Type B pancreatic cell (in vitro differentiated cells): ENCODE measurements at places on chromosomes 2 and 18. TPM values are rescaled to one million over a fixed set of nuclear protein-coding genes. Genes with fewer than 3 reads are reported as not detected.
A peak's percentile ranks its signal among the peaks of the same experiment; 100 is the strongest.

HRH4 gene
- total RNA-seq = 0.24 TPM in 1 of 2 replicates, not detected in the other

NPHP1 gene
- 2.9 and 8.2 TPM in 2 replicates for total RNA-seq

TRIM43B gene
- not detected in 2 replicates for total RNA-seq

SRD5A2 gene
- 0.26 TPM in 1 of 2 replicates, not detected in the other for total RNA-seq

WDFY1 gene
- total RNA-seq = 38.2 and 45.5 TPM in 2 replicates

MYO1B gene
- 46.7 and 67.7 TPM in 2 replicates for total RNA-seq

SERPINB13 gene
- 3.7 and 5.9 TPM in 2 replicates for total RNA-seq

SMCHD1 gene
- total RNA-seq = 40.1 and 56.5 TPM in 2 replicates

C2orf66 gene
- 0.29 TPM in 1 of 2 replicates, not detected in the other for total RNA-seq

AGXT gene
- 0.51 and 1.00 TPM in 2 replicates for total RNA-seq

CIAO1 gene
- 68.9 and 69.7 TPM in 2 replicates for total RNA-seq

KLHL30 gene
- total RNA-seq = 0.07 TPM in 1 of 2 replicates, not detected in the other

CNTNAP5 gene
- total RNA-seq = 3.3 and 5.0 TPM in 2 replicates

- H3K27ac ChIP-seq = no peak overlapping the region
- H3K27me3 ChIP-seq = no peaks in the 10 kb centered on the region
- peaks cover 20% of the 10 kb centered on the region for H3K4me1 ChIP-seq
Measured at GRCh38 chr2:128498589-128498988, 179.9 kb upstream of the HS6ST1 start.

- peaks cover 4% of the 10 kb centered on the region for H3K27me3 ChIP-seq
- no peaks in the 10 kb centered on the region for H3K36me3 ChIP-seq
- H3K4me1 ChIP-seq = peaks cover 5% of the 10 kb centered on the region
- no peak overlapping the region for H3K4me3 ChIP-seq
- H3K27ac ChIP-seq = no peak overlapping the region
Measured at GRCh38 chr2:45125232-45125631, 116.0 kb upstream of the SIX2 start.

DNA sequence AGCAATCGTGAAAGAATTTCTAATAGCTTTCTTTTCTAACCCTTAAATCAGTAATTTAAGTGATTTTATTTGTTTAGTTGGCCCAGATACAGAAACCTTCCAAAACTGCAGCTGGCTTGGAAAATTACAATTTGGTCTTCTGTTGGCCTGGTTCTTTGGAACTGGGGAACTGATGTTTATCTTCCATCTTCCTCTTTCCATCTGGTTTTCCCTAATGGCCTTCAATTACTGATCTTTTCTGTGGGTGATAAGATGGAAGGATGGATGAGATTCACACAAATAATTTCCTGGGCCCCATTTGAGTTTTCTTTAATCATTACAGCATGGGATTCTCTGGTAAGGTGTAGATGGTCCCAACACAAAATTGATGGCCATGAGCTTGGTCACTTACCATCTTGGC is 106.5 kb upstream of the CHRNA1 start:
- H3K27ac ChIP-seq = no peak overlapping the region
- no peaks in the 10 kb centered on the region for H3K27me3 ChIP-seq
- H3K36me3 ChIP-seq = peaks cover 16% of the 10 kb centered on the region
- peaks cover 14% of the 10 kb centered on the region for H3K4me1 ChIP-seq
- no peak overlapping the region for H3K4me3 ChIP-seq
- no peak for DNase-seq

- peaks cover 19% of the 10 kb centered on the region for H3K4me1 ChIP-seq
- H3K27ac ChIP-seq = no peak overlapping the region
- H3K4me3 ChIP-seq = no peak overlapping the region
- H3K36me3 ChIP-seq = no peaks in the 10 kb centered on the region
- H3K27me3 ChIP-seq = no peaks in the 10 kb centered on the region
- no peak for DNase-seq
Measured at GRCh38 chr2:172863341-172863740, 127.7 kb downstream of the RAPGEF4 start.

- no peak for DNase-seq
- peaks cover 6% of the 10 kb centered on the region for H3K4me1 ChIP-seq
- no peak overlapping the region for H3K27ac ChIP-seq
- H3K4me3 ChIP-seq = no peak overlapping the region
Measured at GRCh38 chr2:121521359-121521758, 9.3 kb upstream of the RNU4ATAC start.

GRCh38 chr2:39408351-39409136 is 28.5 kb downstream of the MAP4K3 start:
- H3K27ac ChIP-seq = peak overlapping the region; percentile 51
- no peaks in the 10 kb centered on the region for H3K27me3 ChIP-seq
- peaks cover 58% of the 10 kb centered on the region for H3K4me1 ChIP-seq
- H3K4me3 ChIP-seq = peak overlapping the region; percentile 37

DNA sequence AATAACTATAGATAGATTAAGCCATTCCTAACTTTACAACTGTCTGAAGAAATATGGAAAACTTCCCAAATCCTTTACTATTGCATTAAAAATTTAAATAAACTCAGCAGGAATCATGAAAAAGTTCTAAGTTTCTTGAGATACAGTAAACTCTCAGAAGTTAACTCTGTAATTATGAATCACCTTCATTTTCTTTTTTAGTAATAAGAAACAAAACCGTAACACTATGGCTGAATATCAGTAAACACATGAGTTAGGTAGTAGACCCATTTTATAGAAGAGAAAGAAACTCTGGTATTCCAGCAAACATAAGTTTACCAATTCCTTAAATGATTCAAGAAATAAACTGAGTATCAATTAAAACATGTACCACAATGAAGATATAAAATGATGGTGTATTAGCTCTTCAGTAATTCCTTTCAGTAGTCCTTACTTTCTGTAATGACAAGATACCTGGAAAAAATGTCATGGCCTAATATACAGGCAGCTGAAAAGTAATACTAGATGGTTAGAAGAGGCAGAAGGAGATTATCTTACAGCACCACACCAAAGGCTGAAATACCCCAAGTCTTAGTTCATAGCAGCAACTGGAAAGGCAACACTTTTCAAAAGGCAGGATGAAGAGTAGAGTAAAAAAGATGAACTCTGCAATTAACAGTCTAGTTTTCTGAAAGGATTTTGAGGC is 11.5 kb downstream of the TRIP12 start:
- peaks cover 14% of the 10 kb centered on the region for H3K36me3 ChIP-seq
- H3K27ac ChIP-seq = no peak overlapping the region

DNA sequence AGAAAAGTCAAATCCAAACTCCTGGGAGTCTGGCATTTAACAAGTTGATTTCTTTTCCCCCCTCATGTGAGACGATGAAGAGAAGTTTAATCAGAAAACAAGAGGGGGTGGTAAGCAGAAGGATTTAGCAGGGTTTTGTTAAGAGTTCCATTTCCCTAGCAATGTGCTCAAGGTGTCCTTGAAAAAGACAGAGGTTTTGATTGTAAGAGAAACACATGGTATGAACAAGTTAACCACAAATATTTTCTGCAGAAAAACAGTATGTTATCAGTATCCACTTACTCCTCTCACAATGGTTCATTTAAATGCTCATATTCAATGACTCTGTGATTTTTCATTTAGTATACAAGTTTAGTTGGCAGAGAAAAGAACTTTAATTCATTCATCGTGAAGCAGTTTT is 26.8 kb downstream of the LAMA1 start:
- H3K36me3 ChIP-seq = peaks cover 3% of the 10 kb centered on the region
- peaks cover 29% of the 10 kb centered on the region for H3K4me1 ChIP-seq
- DNase-seq = no peak

DNA sequence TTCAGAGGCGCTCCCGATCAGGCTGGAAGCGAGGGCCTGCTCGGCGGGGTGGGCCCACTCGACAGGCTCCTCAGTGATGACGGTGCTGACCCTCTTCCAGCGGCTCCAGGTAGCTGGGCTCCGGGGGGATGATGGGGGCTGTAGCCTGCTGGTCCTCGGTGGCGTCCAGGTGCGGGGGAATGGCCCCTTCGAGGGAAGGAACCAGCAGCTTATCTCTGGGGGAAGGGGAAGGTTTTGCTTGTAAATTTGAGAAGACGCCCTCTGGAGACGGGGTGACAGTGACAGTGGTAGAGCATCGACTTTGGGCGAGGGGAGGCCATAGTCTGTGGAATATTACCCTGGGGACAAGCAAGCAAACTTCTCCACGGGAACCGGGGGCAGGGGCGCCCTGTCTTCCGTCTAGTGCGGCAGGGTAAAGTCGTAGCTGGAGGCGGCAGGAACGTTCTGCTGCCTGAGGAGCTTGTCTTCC is 891.9 kb upstream of the LRRTM1 start:
- H3K4me1 ChIP-seq = no peaks in the 10 kb centered on the region
- no peak overlapping the region for H3K27ac ChIP-seq
- no peak overlapping the region for H3K4me3 ChIP-seq

GRCh38 chr18:27803957-27804356 is 373.0 kb downstream of the CDH2 start:
- no peaks in the 10 kb centered on the region for H3K4me1 ChIP-seq
- H3K27me3 ChIP-seq = no peaks in the 10 kb centered on the region
- H3K4me3 ChIP-seq = no peak overlapping the region

- peaks cover 21% of the 10 kb centered on the region for H3K4me1 ChIP-seq
- peaks cover 5% of the 10 kb centered on the region for H3K36me3 ChIP-seq
- no peak overlapping the region for H3K4me3 ChIP-seq
Measured at GRCh38 chr18:48745293-48745692, 205.5 kb downstream of the SMAD7 start.

GRCh38 chr2:45941531-45942236 is 290.2 kb downstream of the PRKCE start:
- peaks cover 46% of the 10 kb centered on the region for H3K4me1 ChIP-seq
- DNase-seq = no peak
- H3K4me3 ChIP-seq = no peak overlapping the region

DNA sequence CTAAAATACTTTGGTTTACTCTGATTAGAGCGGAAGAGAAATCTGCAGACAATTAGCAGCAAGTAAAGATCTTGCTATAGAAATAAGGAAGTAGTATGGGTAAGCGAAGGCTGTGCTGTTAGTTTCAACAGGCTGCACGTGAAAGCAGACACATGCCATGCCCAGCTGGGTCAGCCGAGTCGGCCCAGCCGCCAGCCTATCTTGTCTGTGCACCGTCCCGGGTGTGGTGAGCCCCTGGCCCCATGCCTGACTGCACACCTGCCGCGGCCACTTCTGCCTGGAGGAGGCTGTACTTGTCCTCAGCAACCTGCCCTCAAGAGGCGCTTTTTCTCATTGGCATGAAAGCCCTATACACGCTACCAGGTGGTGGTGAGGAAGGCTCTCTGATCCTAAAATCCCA is 185.5 kb downstream of the SEPTIN10 start:
- H3K27me3 ChIP-seq = no peaks in the 10 kb centered on the region
- H3K4me1 ChIP-seq = no peaks in the 10 kb centered on the region
- no peak for DNase-seq
- no peak overlapping the region for H3K27ac ChIP-seq
- H3K4me3 ChIP-seq = no peak overlapping the region
- H3K36me3 ChIP-seq = peaks cover 8% of the 10 kb centered on the region

GRCh38 chr2:218517434-218518206 is 50.5 kb downstream of the USP37 start:
- H3K27ac ChIP-seq = no peak overlapping the region
- peaks cover 31% of the 10 kb centered on the region for H3K36me3 ChIP-seq
- no peak overlapping the region for H3K4me3 ChIP-seq
- no peaks in the 10 kb centered on the region for H3K27me3 ChIP-seq

DNA sequence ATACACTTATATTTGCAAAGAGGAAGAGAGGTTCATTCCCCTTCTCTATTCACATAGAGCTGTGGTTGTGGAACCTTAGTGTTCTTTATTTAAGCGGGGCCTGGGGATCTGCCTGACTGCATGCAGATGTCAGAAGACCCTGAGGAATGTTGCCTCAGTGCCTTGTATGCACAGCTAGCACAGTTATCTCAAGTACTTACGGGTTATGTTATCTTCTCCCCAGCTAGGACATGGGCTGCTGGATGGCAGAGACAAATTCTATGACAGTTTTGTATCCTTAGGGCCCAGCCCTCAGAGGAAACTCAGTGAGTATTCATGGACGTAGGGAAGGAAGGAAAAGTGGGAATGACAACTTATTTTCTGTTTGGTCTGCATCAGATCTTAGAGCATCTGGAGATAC is 37.7 kb upstream of the RTN4 start:
- no peaks in the 10 kb centered on the region for H3K27me3 ChIP-seq
- H3K36me3 ChIP-seq = no peaks in the 10 kb centered on the region
- H3K27ac ChIP-seq = peak overlapping the region; percentile 70
- DNase-seq = no peak
- H3K4me3 ChIP-seq = no peak overlapping the region
- no peaks in the 10 kb centered on the region for H3K4me1 ChIP-seq

DNA sequence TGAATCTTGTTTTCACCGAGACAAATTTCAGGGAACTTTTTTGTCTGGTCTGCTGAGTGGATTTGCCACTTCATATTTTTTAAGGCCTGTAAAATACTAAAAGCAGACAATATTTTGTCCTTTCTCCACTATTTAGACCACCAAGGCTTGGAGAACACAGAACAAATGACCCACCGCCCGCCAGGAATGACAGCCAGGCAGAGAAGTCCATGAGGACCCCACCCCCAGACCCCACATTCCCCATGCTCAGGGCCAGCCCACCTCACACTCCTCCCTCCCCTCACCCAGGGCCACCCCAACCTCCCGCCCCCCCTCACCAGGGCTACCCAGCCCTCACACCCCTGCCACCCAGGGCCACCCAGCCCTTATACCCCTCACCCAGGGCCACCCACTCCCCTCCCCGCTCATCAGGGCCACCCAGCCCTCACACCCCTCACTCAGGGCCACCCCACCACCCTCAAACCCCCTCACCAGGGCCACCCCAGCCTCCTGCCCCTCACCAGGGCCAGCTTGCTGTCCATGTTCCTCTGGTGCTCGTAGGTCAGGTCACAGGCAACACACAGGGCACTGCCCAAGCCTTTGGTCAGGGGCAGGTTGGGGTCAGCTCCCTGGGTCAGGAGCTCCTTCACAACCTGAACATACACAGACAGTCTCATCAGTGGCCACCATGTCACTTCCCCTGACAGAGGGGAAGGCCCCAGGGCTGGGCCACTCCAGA is 50.6 kb downstream of the ANKMY1 start:
- no peaks in the 10 kb centered on the region for H3K4me1 ChIP-seq
- DNase-seq = peak; percentile 61
- H3K27me3 ChIP-seq = no peaks in the 10 kb centered on the region
- H3K4me3 ChIP-seq = no peak overlapping the region

GRCh38 chr2:33645861-33646260 is 46.8 kb upstream of the FAM98A start:
- H3K27ac ChIP-seq = no peak overlapping the region
- no peaks in the 10 kb centered on the region for H3K27me3 ChIP-seq
- DNase-seq = no peak
- H3K4me1 ChIP-seq = no peaks in the 10 kb centered on the region
- H3K4me3 ChIP-seq = no peak overlapping the region

- no peak overlapping the region for H3K4me3 ChIP-seq
- peaks cover 36% of the 10 kb centered on the region for H3K4me1 ChIP-seq
- no peaks in the 10 kb centered on the region for H3K36me3 ChIP-seq
- peak overlapping the region; percentile 43 for H3K27ac ChIP-seq
- DNase-seq = no peak
Measured at GRCh38 chr18:3525870-3526420, 76.0 kb downstream of the TGIF1 start.

GRCh38 chr2:47070155-47070919 is 84.8 kb downstream of the STPG4 start:
- H3K27me3 ChIP-seq = no peaks in the 10 kb centered on the region
- no peak overlapping the region for H3K4me3 ChIP-seq
- H3K36me3 ChIP-seq = peaks cover 7% of the 10 kb centered on the region
- H3K27ac ChIP-seq = peak overlapping the region; percentile 94
- no peak for DNase-seq
- peaks cover 35% of the 10 kb centered on the region for H3K4me1 ChIP-seq
